ENCODE measurements at places on chromosomes 1 and 21. TPM values are rescaled to one million over a fixed set of nuclear protein-coding genes. Genes with fewer than 3 reads are reported as not detected.

Gene PDE4B
- total RNA-seq = 29.7 TPM

- H3K27ac ChIP-seq = no peak overlapping the region
- H3K4me1 ChIP-seq = no peaks in the 10 kb centered on the region
- H3K27me3 ChIP-seq = no peaks in the 10 kb centered on the region
- no peaks in the 10 kb centered on the region for H3K36me3 ChIP-seq
These were observed 57.5 kb downstream of the ZSCAN20 start for GRCh38 chr1:33529957-33530356.

GRCh38 chr1:37954316-37954971 is 7.6 kb upstream of the INPP5B start:
- H3K27me3 ChIP-seq = no peaks in the 10 kb centered on the region
- no peak overlapping the region for H3K4me3 ChIP-seq
- DNase-seq = no peak
- H3K36me3 ChIP-seq = peaks cover 20% of the 10 kb centered on the region

GRCh38 chr1:211912038-211912437 is 81.5 kb upstream of the LPGAT1 start:
- no peak for DNase-seq
- H3K4me3 ChIP-seq = no peak overlapping the region
- H3K36me3 ChIP-seq = no peaks in the 10 kb centered on the region
- no peaks in the 10 kb centered on the region for H3K4me1 ChIP-seq
- no peaks in the 10 kb centered on the region for H3K27me3 ChIP-seq

DNA sequence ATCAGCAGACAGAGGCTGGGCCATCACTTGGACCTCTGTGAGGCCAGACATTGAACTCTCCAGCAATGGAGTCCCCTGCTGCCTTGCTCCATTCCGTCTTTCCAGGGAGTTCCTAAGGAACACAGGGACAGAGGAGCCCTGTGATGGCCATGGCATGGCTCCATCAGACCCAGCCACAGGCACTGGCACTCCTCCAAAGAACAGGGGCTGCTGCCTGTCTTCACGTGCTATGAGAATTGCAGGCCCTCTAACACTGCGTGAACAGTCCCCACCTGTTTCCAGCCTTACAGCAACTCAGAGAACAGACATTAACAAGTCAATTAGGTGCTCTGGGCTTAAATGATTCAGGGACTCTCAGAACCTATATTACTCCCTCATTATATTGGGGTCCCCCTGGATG is 140.8 kb downstream of the ASTN1 start:
- no peaks in the 10 kb centered on the region for H3K4me1 ChIP-seq
- H3K27ac ChIP-seq = no peak overlapping the region
- H3K36me3 ChIP-seq = no peaks in the 10 kb centered on the region
- H3K4me3 ChIP-seq = no peak overlapping the region

DNA sequence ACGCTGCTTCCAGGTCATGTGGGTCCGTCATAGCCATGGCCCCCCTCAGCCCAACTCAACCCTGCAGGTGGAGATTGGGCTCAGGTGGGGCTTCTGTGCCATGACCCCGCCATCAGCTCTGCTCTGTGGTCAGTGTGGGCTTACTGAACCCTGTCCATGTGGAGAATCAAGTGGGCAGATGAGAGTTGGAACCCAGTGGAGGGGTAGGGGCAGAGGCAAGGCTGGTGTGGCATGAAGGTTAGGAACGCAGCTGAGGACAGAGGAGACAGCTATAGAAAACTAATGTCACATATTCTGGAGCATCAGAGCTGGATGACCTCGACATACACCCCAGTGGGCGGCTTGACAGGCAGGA is 355.9 kb downstream of the PTPRU start:
- no peaks in the 10 kb centered on the region for H3K27me3 ChIP-seq
- DNase-seq = no peak
- H3K36me3 ChIP-seq = no peaks in the 10 kb centered on the region

- peak; percentile 24 for DNase-seq
- no peaks in the 10 kb centered on the region for H3K27me3 ChIP-seq
- no peaks in the 10 kb centered on the region for H3K36me3 ChIP-seq
- H3K4me1 ChIP-seq = peaks cover 3% of the 10 kb centered on the region
These were observed 2.5 kb upstream of the TFAP2E start for GRCh38 chr1:35570589-35571137.
